ENCODE measurements at places on chromosomes 5 and 9. TPM values are rescaled to one million over a fixed set of nuclear protein-coding genes. Genes with fewer than 3 reads are reported as not detected.

DNA sequence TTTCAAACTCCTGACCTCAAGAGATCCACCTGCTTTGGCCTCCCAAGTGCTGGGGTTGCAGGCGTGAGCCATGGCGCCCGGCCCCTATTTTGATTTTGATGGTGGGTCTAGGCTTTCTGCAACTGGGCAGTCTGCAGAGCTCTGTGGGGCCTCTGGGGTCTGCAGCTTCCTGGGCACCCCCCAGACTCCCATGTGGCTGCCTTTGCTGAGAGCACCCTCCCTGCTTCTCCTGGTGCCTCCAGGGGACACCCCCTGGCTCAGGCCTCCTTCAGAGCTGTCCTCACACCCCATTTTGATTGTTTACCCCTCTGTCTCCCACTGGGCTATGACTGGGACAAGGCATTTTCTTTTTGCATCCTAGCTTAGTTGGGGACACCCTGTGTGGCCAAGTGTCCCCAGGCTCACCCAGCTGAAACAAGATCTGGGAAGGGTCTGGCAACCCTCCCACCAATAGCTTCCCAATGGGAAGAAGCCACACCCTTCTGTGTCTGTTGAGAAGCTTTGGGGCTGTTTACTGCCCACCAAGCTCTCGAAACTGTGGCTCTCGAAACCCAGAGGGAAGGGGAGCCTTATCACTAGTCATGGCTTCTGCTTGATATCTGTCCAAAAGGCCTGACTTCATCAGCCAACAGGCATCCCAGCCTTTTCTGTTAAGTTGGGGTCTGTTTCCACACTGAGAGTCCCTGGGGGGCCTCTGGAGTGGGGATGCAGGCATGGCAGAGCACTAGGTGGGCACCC, 204.4 kb upstream of the IER5L start:
- no peak overlapping the region for H3K4me3 ChIP-seq
- H3K27me3 ChIP-seq = no peaks in the 10 kb centered on the region
- peak overlapping the region; percentile 39 for H3K27ac ChIP-seq
- peaks cover 4% of the 10 kb centered on the region for H3K4me1 ChIP-seq
- DNase-seq = no peak
- no peaks in the 10 kb centered on the region for H3K36me3 ChIP-seq

GRCh38 chr5:82165740-82166530, 112.2 kb downstream of the RPS23 start:
- H3K27ac ChIP-seq = no peak overlapping the region
- peak; percentile 75 for DNase-seq
- no peaks in the 10 kb centered on the region for H3K27me3 ChIP-seq
- H3K4me3 ChIP-seq = no peak overlapping the region
- no peaks in the 10 kb centered on the region for H3K36me3 ChIP-seq

GRCh38 chr9:111715471-111715870, 54.1 kb downstream of the GNG10 start:
- no peaks in the 10 kb centered on the region for H3K36me3 ChIP-seq
- H3K4me1 ChIP-seq = no peaks in the 10 kb centered on the region
- no peak overlapping the region for H3K4me3 ChIP-seq
- no peak for DNase-seq

DNA sequence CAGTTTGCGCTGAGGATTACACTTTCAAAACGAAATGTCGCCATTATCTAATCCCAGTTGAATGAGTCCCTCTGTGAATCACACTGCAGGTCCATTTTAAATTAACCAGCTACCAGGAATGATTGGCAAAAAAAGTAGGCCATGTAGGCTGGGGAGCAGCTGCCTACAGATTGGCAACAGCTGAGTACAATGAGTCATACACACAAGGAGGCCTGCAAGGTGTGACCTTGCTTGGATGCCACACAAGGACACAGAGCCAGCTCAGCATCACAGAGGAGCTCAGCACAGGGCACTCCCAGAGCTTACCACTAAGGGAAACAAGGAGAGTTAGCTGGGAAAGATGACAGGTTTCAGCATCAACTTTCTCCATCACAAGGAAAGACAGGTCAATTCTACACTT, 12.9 kb downstream of the HAVCR1 start:
- no peaks in the 10 kb centered on the region for H3K36me3 ChIP-seq
- H3K4me1 ChIP-seq = no peaks in the 10 kb centered on the region

- DNase-seq = peak; percentile 62
- H3K27me3 ChIP-seq = no peaks in the 10 kb centered on the region
- no peaks in the 10 kb centered on the region for H3K36me3 ChIP-seq
- peak overlapping the region; percentile 79 for H3K27ac ChIP-seq
Measured at GRCh38 chr9:33166231-33167083, 679 bp downstream of the B4GALT1 start.

DNA sequence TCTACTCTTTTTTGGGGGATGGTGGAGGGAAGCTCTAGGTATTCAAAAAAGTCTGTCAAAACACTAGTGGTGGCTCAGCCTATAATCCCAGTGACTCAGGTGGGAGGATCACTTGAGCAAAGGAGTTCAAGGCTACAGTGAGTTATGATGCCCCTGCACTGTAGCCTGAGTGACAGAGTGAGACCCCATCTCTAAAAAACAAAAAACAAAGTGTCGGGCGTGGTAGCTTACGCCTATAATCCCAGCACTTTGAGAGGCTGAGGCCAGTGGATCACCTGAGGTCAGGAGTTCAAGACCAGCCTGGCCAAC, 15.8 kb upstream of the SLC35D2 start:
- no peak overlapping the region for H3K4me3 ChIP-seq
- H3K36me3 ChIP-seq = no peaks in the 10 kb centered on the region
- H3K27ac ChIP-seq = no peak overlapping the region
- no peaks in the 10 kb centered on the region for H3K4me1 ChIP-seq

DNA sequence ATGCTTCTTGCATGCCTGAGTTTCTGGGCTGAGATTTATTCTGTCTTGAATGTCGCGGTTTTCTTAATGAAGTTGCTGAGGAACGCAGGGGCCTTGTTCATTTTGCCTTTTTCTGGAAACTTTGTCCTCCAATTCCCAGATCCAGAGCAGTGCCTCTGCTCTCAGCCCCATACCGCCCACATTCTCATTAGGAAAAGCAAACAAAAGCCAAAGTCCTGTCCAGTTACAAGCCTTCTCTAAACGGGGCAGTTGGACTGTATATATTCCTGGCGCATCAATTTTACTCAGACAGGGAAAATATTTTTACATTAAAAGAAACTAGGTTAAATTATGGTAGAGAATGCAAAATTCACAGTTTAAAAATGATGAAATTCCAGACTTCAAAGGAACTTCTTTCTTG, 1.2 kb upstream of the PSAT1 start:
- DNase-seq = no peak
- H3K4me1 ChIP-seq = peaks cover 9% of the 10 kb centered on the region
- no peaks in the 10 kb centered on the region for H3K36me3 ChIP-seq
- H3K27me3 ChIP-seq = no peaks in the 10 kb centered on the region

GRCh38 chr5:172229904-172230303, 35.9 kb downstream of the EFCAB9 start:
- no peaks in the 10 kb centered on the region for H3K4me1 ChIP-seq
- H3K36me3 ChIP-seq = no peaks in the 10 kb centered on the region
- H3K4me3 ChIP-seq = no peak overlapping the region
- DNase-seq = no peak
- H3K27ac ChIP-seq = no peak overlapping the region
- no peaks in the 10 kb centered on the region for H3K27me3 ChIP-seq

DNA sequence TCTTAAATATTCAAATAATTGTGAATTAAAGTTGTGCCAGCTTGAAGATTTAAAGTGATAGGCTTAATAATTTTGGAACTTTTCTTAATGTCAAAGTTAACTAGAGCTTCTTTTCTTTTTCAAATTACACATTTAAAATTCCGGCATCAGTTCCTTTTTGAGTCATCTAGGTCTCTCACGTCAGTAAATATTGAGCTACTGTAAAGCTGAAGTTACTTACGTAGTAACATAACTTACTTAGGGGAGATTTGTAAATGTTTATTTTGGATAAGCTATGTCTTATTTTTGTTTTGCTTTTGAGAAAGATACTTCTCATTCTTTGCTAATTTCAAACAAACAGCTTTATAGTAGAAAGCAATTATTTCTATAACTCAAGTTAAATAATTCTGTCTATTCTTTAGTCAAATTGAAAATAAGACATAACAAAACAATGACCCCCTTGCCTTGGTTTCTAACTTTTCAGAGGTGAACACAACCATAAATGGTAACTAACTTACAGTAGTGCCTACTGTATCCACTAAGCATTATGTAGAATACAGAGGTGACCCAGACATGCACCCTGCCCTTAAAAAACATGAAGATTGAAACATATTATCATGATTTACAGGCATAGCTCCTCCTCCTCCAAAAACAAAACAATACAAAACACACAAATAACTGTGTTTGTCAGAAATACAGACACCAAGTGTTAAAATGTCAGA, 29.8 kb downstream of the CD274 start:
- no peaks in the 10 kb centered on the region for H3K36me3 ChIP-seq
- H3K27ac ChIP-seq = no peak overlapping the region
- H3K27me3 ChIP-seq = no peaks in the 10 kb centered on the region
- DNase-seq = no peak
- no peaks in the 10 kb centered on the region for H3K4me1 ChIP-seq

DNA sequence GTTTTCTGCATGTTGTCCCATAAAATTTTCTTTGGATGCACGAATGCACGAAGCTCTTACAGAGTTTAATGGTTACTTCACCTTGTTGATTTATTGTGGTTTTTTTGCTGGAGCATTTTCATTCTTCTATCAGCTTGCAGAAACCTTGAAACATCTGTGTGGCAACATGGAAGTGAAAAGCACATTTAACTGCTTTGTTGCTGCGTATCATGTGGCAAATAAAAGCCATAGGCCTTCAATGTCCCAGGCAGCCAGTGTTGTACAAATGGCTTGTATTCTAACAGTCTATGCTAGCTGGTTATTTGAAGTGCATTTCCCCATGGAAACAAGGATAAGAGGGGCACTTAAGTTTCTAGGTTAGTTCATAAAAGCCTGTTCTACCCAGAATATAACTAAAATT, 42.5 kb upstream of the RASGRF2 start:
- no peaks in the 10 kb centered on the region for H3K36me3 ChIP-seq
- peaks cover 6% of the 10 kb centered on the region for H3K4me1 ChIP-seq
- no peaks in the 10 kb centered on the region for H3K27me3 ChIP-seq
- H3K27ac ChIP-seq = peak overlapping the region; percentile 9

- H3K27me3 ChIP-seq = no peaks in the 10 kb centered on the region
- H3K4me3 ChIP-seq = no peak overlapping the region
- no peak overlapping the region for H3K27ac ChIP-seq
- no peaks in the 10 kb centered on the region for H3K4me1 ChIP-seq
Measured at GRCh38 chr5:177526191-177526590, 9.4 kb upstream of the DDX41 start.

- DNase-seq = no peak
- H3K27me3 ChIP-seq = no peaks in the 10 kb centered on the region
- H3K4me3 ChIP-seq = no peak overlapping the region
- no peak overlapping the region for H3K27ac ChIP-seq
- H3K36me3 ChIP-seq = no peaks in the 10 kb centered on the region
Measured at GRCh38 chr5:9354336-9355081, 191.4 kb downstream of the SEMA5A start.

- no peak overlapping the region for H3K27ac ChIP-seq
- H3K27me3 ChIP-seq = no peaks in the 10 kb centered on the region
- H3K4me1 ChIP-seq = peaks cover 4% of the 10 kb centered on the region
- DNase-seq = no peak
Measured at GRCh38 chr5:95940758-95941682, 20.6 kb downstream of the ELL2 start.

DNA sequence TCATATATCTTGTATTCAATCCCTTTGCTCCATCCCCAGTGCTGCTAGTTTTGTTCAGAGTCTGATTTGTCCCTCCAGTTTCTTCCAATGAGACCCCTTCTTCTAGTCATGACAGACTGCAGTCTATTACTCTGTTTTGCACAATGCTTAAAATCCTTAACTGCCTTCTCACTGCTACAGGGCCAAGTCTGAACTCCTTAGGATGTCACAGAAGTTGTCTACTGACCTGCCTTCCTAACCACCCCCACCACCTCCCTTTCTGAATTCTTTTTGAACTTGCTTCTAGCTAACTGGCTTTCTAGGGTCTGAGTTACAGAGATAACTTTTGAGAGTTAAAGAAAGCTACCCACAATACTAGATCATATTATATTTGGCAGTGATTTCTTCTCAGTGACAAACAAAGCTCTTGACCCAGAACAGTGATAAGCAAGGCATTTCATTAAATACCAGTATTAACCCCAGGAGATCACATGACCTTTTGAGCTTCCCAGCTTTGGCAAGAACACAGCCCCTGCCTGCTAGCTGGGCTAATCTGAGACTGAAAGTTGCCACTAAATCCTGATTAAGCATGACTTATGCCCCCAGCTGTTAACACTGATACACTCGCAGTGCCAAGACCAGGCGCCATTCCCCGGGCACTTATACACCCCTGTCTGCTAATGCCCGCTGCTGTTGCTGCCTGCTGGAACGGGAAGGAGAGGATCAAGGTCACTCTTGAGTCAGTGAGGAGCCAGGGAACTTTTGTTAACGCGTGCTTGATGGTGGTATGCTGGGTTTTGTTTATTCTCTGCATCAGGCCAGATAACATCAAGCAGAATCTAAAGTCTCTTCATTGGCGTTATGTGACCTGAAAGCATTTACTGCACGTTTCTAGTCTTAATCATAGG, 36.4 kb upstream of the ADAMTSL1 start:
- H3K36me3 ChIP-seq = no peaks in the 10 kb centered on the region
- H3K27me3 ChIP-seq = no peaks in the 10 kb centered on the region
- peak overlapping the region; percentile 31 for H3K4me3 ChIP-seq

DNA sequence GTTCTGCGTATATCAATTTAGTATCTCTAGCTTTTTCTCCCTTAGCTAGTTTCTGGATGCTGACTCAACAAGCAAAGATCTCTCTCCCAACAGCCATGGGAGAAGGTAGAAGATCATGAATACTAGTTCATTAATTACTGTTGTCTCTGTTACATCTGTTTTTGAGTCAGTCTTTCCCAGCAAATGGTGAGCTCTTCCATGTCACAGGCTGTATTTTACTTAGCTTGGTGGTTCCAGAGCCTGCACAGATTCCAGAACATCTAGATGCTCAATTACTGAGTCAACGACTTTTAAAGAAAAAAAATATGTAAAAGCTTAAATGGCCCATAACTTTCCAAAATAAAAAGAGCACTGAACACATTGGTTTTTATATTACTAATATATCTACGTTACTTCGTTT, 307.2 kb downstream of the NSG2 start:
- no peaks in the 10 kb centered on the region for H3K4me1 ChIP-seq
- H3K4me3 ChIP-seq = no peak overlapping the region
- no peaks in the 10 kb centered on the region for H3K36me3 ChIP-seq
- no peaks in the 10 kb centered on the region for H3K27me3 ChIP-seq
- no peak for DNase-seq

DNA sequence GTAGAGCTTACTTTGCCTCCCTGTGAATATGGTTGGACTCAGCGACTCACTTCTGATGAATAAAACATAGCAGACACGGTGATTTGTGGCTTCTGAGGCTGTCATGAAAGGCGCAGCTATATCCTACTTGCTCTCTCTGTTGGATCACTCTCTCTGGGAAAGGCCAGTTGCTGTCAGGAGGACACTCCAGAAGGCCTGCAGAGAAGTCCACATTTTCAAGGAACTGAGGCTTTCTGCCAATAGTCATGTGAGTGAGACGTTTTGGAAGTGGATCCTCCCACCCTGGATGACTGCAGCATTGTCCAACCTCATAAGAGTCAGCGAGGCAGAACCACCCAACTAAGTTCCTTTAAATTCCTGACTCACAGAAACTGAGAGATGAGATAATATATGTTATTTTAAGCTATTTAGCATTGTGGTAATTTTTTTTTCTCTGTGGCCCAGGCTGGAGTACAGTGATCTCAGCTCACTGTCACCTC, 156.0 kb upstream of the MAST4 start:
- H3K4me1 ChIP-seq = peaks cover 3% of the 10 kb centered on the region
- no peaks in the 10 kb centered on the region for H3K27me3 ChIP-seq
- H3K4me3 ChIP-seq = no peak overlapping the region
- no peak overlapping the region for H3K27ac ChIP-seq
- no peak for DNase-seq

The ELOVL7 gene
- total RNA-seq = 0.50 TPM

The IFNA2 gene
- not detected for total RNA-seq

The LRRC70 gene
- 2.6 TPM for total RNA-seq

The DAPK1 gene
- total RNA-seq = 119 TPM

The PCDHA2 gene
- 1.6 TPM for total RNA-seq

The SLC34A3 gene
- not detected for total RNA-seq

The SLC1A3 gene
- 13.2 TPM for total RNA-seq

The SLC25A48 gene
- not detected for total RNA-seq
